H4 (cell line): ENCODE measurements at places on chromosomes 7 and 10. TPM values are rescaled to one million over a fixed set of nuclear protein-coding genes. Genes with fewer than 3 reads are reported as not detected.

DNA sequence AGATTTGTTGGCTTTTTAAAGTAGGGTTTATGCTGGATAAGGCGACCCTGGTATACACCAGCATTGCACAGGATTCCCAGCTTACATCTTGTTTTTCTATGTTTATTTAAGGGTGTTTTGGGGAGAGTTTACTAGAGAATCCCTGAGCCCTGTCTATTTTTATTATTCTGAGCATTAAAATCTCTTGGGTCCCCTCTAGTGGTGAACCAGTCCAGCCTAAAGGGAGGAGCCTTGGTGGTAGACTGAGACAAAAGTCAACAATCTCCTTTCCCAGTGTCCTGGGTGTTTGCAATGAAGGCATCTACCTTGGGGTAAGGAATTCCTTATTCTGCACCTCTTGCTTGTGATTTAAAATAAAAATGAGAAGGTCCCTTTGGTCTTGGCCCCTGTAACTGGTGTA lies 38.2 kb downstream of the ANTXRL start:
- no peak for DNase-seq

GRCh38 chr10:73410897-73411296 lies 3.0 kb downstream of the ANXA7 start:
- no peak for DNase-seq

- peak; percentile 36 for DNase-seq
These were observed 95.7 kb downstream of the RBM20 start for GRCh38 chr10:110739811-110740271.

- DNase-seq = no peak
These were observed 915.6 kb downstream of the KCNMA1 start for GRCh38 chr10:76721891-76722505.

DNA sequence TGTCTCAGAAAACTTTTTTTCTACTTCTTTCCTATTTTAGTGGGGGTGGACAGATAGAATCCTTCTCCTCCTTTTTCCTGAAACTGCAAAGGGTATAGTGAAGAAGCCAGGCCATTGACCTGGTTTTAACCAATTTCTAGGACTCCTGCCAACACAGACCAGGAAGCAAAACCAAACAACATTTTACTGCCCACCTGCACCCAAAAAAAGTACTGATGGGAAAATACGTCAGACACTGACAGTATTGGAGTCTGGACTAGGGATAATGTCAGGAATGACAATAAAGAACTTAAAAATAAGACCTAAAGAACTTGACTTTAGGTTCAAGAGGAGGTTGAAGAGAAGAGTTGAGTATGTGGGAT lies 5.0 kb upstream of the STEAP4 start:
- no peak for DNase-seq

- no peak for DNase-seq
These were observed 313.1 kb downstream of the SKIDA1 start for GRCh38 chr10:21212348-21212747.

- DNase-seq = no peak
These were observed 119.2 kb upstream of the NPVF start for GRCh38 chr7:25347360-25348066.

DNA sequence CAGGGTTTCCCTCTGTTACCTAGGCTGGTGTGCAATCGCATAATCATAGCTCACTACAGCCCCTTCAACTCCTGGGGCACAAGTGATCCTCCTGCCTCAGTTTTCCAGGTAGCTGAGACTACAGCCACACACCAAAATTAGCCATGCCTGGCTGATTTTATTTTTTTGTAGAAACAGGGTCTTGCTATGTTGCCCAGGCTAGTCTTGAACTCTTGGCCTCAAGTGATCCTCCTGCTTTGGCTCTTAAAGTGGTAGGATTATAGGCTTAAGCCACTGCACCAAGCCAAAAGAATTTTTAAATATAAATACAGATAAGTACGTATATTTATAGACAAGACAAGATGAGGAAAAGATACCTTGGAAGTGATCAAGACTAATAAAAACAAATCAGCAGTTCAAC lies 116.9 kb downstream of the NRBF2 start:
- no peak for DNase-seq

DNA sequence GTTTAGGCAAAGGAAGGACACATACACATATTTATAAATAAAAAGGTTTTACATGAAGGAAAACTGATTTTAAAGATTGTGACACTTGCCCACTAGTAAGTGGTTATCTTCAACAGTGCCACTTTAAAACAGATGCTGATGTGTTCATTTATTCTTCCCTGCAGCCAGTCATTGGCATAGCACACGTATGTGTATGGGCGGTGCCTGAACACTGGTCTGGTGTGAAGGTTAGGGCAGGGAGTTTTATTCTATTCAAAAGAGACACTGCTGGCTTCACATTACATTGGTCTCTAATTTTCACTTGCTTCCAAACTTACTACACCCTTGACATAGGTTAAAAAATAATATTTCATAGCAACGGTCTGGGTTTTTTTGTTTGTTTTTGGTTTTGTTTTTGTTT lies 57.9 kb downstream of the NOD1 start:
- no peak for DNase-seq

DNA sequence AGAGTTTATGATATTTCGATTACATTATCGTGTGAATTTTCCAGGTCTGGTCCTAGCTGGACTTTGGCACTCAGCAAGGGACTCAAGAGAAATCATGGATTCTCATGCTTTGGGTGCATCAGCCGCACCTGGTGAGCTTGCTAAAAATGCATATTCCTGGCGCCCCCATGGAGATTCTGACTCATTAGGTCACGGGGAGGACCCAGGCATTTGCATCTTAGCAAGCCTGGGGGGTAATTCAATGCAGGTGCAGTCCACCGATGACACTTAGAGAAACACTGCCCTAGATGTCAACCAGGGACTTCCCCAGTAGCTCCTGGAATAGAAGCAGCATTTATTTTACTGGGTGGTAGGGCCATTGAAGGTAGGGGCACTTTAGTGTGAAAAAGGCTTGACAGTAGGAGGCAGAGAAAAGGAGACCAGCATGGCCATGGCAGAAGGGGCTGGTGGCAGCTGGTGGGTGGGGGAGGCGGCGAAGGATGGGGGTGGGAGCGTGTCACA lies 29.9 kb upstream of the PDCD4 start:
- no peak for DNase-seq

GRCh38 chr7:3260401-3260715 lies 40.7 kb upstream of the SDK1 start:
- DNase-seq = peak; percentile 74

- DNase-seq = no peak
These were observed 221.6 kb upstream of the IMMP2L start for GRCh38 chr7:111783854-111784253.

GRCh38 chr7:94352887-94353286 lies 41.8 kb upstream of the COL1A2 start:
- DNase-seq = no peak

DNA sequence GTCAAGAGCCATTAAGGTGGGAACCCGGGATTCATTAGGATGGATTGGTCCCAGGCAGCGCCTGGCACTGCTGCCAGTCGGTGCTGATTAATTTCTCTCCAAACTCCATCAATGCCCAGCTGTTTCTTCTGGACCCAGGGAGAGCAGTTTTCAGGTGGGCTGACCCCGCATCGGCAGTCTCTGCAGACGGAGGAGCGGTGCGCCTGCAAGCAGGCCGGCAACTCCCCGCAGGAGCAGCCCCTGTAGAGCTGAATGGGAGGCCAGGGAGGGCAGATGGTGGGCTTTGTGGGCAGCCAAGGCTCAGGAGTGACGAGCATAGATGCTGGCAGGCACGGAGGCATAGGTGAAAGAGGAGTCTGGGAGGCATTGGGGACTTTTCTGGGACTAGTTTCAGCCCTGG lies 56.5 kb downstream of the CDH23 start:
- DNase-seq = no peak

DNA sequence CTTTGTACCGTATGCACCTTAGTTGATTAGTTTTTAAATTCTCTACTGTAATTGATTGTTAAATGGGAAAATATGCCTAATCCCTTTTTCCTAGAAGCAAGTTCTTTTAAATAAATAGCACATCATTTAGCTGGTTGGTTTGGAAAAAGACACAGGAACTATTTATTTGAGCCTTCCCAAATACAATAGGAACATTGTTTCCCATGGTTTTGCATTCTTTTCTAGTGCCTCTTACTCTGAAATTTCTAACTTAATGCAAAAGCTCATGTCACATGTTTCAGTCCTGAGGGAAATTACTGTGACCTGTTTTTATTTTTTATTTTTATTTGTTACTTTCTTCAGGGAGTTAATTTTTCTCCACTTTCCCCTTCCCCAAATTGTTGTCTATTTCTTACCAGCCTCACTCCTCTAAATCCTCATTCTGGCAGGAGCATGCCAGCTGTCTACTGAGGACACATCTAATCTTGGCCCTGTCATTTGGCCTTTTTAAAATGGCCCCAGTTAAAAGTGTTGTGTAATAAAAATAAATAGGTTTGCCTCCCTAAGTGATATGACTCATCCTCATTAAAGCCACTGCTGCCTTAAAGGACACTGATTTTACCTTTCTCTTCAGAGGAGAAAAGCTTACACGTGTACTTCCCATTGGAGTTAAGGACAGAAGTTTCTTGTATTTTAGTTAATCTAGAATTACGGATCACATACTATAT lies 94.5 kb downstream of the PPP1R3A start:
- DNase-seq = peak; percentile 72

DNA sequence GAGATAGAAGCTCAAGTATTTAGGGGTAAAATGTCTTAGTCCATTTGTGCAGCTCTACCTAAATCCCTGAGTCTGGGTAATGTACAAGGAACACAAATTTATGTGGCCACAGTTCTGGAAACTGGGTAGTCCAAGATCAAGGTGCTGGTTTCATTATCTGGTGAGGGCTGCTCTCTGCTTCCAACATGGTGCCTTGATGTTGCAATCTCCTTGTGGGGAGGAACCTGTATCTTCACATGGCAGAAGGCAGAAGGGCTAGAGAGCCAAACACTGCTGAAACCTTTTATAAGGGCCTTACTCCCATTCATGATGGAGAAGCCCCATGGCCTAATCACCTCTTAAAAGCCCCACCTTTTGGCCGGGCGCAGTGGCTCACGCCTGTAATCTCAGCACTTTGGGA lies 8.7 kb upstream of the BAZ1B start:
- DNase-seq = no peak

GRCh38 chr7:97007583-97007861 lies 2.2 kb downstream of the DLX6 start:
- no peak for DNase-seq

- DNase-seq = no peak
These were observed 130.2 kb upstream of the SLC25A13 start for GRCh38 chr7:96452146-96452545.

Gene AASS
- total RNA-seq = 18.4 and 18.7 TPM in 2 replicates

Gene CRHR2
- not detected in 2 replicates for total RNA-seq

Gene NRG3
- not detected in 2 replicates for total RNA-seq

Gene PRLHR
- total RNA-seq = not detected in 2 replicates

Gene STMP1
- total RNA-seq = 20.9 and 22.7 TPM in 2 replicates

Gene DYNC1I1
- total RNA-seq = 6.2 and 6.5 TPM in 2 replicates

Gene MPP7
- total RNA-seq = 1.7 and 2.2 TPM in 2 replicates

Gene INA
- total RNA-seq = not detected in 2 replicates

Gene FAM25C
- not detected in 2 replicates for total RNA-seq
